ENCODE measurements at places on chromosomes 6 and 20. TPM values are rescaled to one million over a fixed set of nuclear protein-coding genes. Genes with fewer than 3 reads are reported as not detected.

The COL21A1 gene
- 0.16 TPM for total RNA-seq

DNA sequence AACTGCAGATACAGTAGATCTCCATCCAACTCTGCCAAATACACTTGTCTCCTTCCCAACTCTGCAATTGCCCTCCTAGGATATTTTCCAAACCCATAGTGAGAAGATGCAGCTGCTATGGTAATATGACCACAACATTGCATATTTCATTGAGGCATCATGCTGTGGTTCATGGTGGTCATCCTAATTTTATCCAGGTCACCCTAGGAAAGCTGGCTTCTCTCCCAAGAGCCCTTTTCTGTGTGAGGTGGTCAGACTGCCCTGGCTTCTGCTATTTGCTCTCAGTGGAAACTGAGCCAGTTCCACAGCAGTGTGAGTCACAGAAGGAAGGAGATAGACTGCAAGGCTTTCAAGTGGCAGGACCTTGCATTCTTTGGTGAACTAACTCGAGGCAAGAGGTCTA, 5.5 kb downstream of the OGFRL1 start:
- no peak for DNase-seq

GRCh38 chr6:5898563-5898962, 108.2 kb downstream of the NRN1 start:
- no peak for DNase-seq

DNA sequence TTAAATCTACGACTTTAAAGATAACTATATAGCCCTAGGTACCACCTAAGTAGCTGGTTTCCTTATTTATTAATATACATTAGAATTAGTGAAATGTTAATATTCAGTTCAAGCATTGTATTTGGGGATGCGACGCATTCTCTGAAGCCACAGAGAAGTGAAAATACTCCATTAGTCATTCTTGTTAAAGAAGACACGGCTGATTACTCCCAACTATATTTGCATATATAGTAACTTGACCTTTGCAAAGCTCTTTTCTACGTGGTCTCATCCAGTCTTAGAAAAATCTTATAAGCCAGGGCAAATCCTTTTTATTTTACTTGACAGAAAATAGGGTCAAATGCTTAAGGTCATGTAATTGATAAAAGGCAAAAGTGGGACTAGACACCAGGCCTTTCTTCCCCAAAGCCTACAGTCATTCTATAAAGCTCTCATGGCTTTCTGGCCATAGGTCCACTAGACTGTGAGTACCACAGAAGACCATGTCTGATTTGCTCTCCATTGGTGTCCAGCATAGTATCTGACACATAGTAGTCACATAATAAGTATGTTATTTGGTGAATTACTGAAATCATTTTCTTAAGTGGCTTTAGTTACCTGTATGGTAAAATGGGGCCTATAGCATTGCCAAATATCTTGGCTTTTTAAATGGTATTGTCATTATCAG, 11.3 kb downstream of the ZHX3 start:
- DNase-seq: no peak

DNA sequence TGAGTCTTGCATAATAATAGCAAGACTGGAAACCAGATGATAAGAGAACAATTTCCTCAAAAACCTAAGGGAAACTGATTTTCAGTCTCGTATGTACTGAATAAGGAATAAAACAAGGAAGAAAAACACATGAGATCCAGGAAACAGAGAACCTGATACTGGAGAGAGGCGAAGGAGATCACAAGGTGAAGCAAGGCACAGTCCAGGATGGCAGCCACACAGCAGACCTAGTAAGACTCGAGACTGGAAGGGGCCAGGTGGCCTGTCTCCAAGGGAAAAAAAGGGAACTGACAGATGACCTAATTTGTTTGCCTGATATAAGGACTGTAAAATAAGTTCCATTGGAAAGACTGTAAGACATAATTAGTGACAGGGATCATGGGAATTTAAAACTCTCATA, 71.1 kb downstream of the TASP1 start:
- no peak for DNase-seq
